ENCODE measurements at places on chromosomes 12 and 14. TPM values are rescaled to one million over a fixed set of nuclear protein-coding genes. Genes with fewer than 3 reads are reported as not detected.

GRCh38 chr14:99174081-99174769 lies 97.8 kb downstream of the BCL11B start:
- DNase-seq: no peak
- no peak overlapping the region for H3K27ac ChIP-seq
- H3K27me3 ChIP-seq: no peaks in the 10 kb centered on the region
- H3K4me3 ChIP-seq: no peak overlapping the region

GRCh38 chr14:20295067-20295466 lies 10.7 kb downstream of the TTC5 start:
- no peaks in the 10 kb centered on the region for H3K4me1 ChIP-seq
- DNase-seq: no peak
- no peaks in the 10 kb centered on the region for H3K27me3 ChIP-seq
- H3K4me3 ChIP-seq: no peak overlapping the region

GRCh38 chr12:82225871-82226270 lies 132.3 kb downstream of the CCDC59 start:
- DNase-seq: no peak
- H3K4me3 ChIP-seq: no peak overlapping the region
- no peaks in the 10 kb centered on the region for H3K27me3 ChIP-seq
- no peak overlapping the region for H3K27ac ChIP-seq
- H3K4me1 ChIP-seq: no peaks in the 10 kb centered on the region

DNA sequence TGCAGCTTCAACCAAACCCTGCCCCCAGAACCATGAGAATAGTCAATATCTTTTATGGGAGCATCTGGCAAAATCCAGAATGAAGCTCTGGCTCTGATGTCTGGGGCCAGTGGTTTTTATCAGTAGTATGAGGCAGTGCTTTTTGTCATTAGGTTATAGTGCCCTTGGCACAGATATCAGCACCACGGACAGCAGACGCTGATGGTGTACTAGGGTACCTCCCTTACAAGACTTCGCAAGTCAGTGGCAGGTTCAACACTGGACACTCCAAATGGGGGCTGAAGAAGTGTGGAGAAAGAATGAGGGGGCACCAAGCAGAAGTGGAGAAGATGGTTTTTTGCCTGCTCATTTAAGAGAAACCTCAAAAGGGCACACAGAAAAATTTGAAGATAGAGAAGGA lies 68.2 kb upstream of the E2F7 start:
- no peak overlapping the region for H3K4me3 ChIP-seq
- H3K36me3 ChIP-seq: no peaks in the 10 kb centered on the region
- no peak overlapping the region for H3K27ac ChIP-seq
- no peaks in the 10 kb centered on the region for H3K4me1 ChIP-seq

SRGAP1 gene
- total RNA-seq: 11.4 TPM
